Neural crest cell (in vitro differentiated cells): ENCODE measurements at places on chromosomes 5 and 9. TPM values are rescaled to one million over a fixed set of nuclear protein-coding genes. Genes with fewer than 3 reads are reported as not detected.

DNA sequence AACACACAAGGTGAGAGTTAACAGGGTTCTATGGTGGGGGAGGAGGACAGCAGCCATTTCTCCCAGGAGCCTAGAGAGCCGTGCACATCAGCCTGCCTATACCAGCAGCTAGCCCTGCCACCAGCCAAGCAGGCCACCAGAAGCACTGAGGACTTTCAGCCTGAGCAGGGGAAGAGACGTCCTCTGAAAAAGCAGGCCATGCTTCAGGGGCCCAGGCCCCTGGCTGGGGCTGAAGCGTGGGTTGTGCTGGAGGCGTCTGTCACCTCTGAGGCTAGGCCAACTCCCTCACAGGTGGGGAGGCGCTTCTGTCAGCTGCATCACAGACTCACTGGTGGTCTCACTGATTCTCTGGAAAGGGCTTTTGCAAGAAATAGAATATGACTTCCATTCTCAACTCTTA, 16.3 kb downstream of the FSTL4 start:
- DNase-seq = no peak

- DNase-seq = no peak
Observed at GRCh38 chr9:74595286-74595685, 98.2 kb downstream of the RORB start.

- no peak for DNase-seq
Observed at GRCh38 chr5:78604689-78605285, 43.8 kb downstream of the LHFPL2 start.

- no peak for DNase-seq
Observed at GRCh38 chr5:35404701-35405100, 174.4 kb upstream of the PRLR start.

NOXA1 gene
- 0.89 and 0.98 TPM in 2 replicates for total RNA-seq

TMEM215 gene
- 0.57 and 0.72 TPM in 2 replicates for total RNA-seq

DNA sequence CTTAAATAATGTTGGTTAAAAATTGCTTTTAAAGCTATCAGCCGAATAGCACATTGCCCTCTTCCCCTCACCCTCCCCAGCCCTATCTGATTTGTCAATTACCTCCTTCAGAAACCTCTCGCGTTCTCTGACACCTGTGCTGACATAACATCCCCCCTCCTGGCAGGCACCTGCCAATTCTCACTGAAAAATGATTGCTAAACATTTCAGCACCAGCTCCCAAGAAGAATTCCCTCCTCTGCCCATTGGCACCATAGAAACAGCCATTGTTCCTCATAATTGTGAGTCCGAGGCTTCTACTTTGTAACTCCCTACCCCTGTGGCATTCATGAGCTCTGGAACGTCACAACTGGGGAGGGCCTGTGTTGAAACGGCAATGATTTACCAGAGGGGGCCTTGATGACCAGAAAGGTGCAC, 20.2 kb downstream of the CDH6 start:
- DNase-seq = no peak

NR4A3 gene
- 0.91 and 0.93 TPM in 2 replicates for total RNA-seq

DNA sequence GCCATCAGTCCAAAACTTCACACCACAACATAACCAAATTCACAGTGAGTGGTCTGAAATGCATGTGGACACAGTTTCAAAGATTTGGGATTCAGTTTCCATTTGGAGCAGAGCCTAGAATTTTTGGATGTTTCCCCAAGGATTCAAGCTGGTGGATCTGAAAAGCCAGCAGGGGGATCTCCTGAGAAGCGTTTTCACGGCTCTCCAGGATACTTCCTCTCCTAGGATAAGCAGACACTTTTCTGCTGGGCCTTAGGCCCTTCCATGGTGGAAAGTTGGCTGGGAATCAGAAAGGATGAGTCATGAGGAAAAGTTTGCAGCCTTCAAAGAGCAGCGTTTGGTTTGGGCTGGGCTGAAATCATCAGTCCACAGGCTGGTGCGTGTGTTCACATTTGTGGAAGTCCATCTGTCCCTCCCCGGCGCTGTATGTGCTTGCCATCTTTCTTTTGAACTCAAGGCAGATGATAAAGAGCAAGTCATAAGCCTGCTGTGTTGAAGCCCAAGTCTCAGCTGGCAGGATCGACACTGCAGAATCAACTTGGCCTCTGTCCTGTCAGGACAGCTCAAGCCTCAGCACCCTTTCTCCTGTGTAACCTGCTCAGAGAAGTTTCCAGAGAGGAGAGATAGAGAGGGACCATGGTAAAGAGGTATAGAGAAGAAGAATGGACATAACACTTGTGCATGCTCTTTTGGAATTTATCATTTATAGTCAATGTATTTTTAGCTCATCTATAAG, 152.6 kb upstream of the MSX2 start:
- no peak for DNase-seq

GRCh38 chr9:16693616-16694015, 176.9 kb downstream of the BNC2 start:
- DNase-seq = no peak

PTGS1 gene
- total RNA-seq = 0.16 and 0.37 TPM in 2 replicates

PHF24 gene
- 0.63 and 1.2 TPM in 2 replicates for total RNA-seq

DNA sequence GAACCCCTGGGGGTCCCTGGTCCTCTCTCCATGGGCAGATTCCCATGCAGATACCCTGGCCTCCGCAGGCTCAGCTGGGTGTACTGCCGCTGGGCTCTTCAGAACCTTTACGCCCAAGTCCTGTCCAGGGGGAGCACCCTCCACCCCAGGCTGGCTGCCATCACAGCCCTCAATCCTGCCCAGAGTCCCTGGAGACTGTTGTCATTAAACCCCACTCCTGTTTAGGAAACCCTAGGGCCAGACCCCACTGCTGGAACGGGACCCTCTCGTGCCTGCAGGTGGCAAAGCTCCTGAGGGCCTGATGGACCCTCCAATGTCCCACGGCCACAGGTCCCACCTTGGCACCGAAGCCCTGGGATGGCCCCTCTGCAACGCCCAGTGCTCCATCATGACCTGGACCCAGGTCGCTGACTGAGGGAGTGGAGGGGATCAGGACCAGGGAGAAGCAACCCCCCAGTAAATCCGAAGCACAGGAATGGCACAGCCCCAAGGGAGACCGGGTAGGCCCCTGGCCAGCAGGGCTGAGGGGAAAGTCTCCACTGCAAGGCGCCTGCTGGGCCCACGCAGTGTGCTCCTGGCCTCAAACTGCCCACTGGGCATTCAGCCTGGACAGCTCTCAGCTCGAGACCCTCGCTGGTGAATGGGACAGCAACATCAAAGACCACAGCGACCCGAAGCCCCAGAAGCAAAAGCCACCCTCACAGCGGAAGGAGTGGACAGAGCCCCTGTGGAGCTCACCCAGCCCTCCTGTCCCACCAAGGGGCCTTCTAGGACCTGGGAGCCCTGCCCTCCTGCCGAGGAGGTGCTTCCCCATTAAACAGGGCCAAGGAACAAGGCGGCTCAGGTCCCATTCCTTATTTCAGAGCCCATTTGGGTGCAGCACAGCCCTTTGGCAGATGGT, 8.3 kb downstream of the ZDHHC11B start:
- DNase-seq = no peak

GRCh38 chr9:82934949-82935348, 128.0 kb downstream of the RASEF start:
- no peak for DNase-seq

DNA sequence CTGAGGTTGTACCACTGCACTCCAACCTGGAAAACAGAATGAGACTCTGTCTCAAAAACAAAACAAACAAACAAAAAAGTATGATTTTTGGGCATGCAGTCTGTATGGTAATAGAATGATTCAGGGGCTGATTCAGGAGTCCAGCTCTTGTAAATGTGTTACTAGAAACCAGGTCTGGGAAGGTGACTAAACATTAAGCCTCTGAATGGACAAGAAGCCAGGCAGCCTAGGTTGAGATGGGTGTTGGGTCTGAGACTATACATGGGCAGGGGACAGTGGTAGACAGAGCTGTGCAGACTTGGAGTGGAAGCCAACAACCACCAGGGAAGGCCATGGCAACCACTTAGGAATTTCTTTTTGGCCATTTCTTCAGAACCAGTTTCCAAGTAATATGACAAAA, 64.9 kb upstream of the TLE1 start:
- DNase-seq = no peak

- no peak for DNase-seq
Observed at GRCh38 chr9:37192803-37193202, 72.4 kb downstream of the ZCCHC7 start.

SPINK7 gene
- total RNA-seq = not detected in 2 replicates

DNA sequence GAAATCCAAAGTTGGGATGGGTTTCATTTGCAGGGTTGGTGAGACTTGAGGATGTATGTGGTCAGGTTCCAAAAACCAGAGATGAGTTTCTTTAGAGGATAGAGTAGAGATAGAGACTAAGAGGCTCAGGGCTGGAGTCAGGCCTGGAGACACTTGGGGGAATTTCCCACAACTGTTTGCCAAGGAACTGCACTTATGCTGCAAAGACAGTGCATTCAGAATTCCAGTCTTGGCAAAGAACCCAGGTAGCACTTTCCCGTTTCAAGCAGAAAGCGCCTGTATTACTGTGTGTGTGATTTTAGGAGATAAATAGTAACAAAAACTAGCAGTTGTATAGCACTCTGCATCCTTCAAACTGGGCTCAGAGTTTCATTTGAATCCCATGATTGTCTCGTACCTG, 55.4 kb downstream of the SNCAIP start:
- DNase-seq = no peak
